ENCODE measurements at places on chromosomes 3 and 15.

DNA sequence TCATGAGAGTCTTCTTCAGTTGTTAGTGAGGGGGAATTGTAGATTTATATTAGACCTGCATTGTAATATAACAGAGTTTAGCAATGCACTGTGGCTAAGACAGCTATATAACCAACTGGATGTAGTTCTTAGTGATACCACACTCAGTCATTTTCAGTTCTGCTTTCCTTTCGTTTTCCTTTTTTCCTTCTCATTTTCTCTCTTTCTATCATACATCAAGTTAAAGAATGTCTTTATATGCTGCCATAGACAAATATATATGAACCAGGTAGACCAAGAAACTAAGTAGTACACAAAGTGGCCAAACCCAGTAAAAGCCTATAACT is 43.7 kb upstream of the CD47 start:
- no peak for DNase-seq

DNA sequence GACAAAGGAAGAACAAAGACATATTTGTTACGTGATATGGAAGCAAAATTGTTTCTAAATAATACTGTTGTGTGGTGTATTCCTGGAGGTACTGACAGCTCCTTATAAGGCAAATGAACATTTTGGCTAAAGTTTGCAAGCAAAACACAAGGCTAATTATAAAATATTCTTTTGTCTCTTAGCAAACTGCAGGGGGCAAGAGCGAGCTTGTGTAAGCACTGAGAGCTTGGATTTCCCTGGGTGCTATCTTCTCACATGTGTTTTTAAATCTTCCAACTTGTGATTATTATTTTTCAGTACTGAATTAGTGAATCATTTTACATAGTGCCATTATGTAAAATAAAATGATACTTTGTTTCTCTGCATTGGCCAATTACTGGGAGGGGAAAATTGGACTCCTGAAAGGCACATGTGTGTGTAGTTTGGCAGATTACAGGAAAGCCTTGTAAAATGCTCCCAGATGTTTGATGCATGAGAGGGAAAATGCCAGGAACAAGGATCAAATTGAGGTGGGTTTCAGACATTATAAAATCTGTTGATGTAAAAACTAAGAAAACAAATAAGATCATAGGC is 611.5 kb downstream of the AGBL1 start:
- DNase-seq, result no peak

DNA sequence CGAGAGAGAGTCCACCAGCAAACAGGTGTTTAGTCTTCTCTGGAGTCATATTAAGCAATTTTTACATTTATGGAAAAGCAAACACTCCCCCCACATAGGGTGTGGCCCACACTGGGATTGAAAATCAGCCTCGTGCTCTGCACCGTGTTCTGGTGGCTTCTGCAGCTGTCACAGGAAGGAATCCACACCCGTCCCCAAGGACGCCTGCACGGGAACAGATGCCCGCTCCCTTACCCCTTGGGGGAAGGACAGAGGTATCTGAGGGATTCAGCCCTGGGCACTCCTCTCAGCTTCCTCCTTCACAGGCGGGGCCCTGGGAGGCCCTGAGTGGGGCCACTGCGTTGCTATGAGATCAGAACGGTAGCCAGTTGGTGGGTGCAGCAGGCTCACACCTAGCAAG is 27.8 kb downstream of the LIPC start:
- no peak for DNase-seq

DNA sequence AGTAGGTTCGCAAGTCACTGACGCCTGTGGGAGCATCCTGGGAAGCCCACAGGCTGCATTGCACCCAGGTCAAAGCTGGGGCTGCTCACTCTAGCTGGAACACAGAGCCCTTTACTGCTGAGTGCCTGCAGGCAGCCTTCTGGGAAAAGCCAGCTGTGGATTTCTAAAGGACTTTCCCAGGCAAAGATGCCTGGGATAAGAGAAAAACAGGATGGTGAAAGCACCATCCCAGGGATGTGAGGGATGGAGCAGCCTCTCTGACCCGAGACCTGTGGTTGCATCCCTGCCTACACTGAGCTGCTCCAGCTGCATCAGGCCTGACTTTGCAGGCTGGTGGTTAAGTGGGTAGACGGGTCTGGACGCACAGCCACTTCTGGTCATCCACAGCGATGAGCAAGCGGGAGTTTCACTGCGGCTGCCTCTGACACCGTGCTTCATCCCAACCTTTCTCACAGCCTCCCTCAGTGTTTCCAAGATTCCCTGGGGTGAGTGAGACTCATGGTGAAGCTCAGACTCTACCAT is 52.5 kb upstream of the AMOTL2 start:
- DNase-seq, result no peak

GRCh38 chr3:81554388-81554787 is 207.1 kb downstream of the GBE1 start:
- no peak for DNase-seq

DNA sequence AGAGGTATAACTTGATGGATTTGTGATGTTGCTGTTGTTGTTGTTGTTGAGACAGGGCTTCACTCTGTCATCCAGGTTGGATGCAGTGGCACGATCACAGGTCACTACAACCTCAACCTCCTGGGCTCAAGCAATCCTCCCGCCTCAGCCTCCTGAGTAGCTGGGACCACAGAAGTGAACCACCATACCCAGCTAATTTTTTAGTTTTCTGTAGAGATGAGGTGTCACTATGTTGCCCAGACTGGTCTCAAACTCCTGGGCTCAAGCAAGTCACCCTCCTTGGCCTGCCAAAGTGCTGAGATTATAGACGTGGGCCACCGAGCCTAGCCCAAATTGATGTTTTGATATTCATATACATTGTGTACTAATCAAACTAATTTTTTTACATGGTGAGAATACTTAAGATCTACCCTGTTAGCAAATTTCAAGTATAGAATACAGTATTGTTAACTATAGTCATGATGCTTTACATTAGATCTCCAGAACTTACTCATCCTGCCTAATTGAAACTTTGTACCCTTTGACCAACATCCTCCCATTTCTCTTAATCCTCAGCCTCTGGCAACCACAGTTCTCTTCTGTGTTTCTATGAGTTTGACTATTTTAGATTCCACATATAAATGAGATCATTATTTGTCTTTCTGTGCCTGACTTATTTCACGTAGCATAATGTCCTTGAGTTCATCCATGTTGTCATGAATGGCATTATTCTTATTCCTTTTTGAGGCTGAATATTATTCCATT is 23.2 kb downstream of the LMCD1 start:
- DNase-seq, result no peak

DNA sequence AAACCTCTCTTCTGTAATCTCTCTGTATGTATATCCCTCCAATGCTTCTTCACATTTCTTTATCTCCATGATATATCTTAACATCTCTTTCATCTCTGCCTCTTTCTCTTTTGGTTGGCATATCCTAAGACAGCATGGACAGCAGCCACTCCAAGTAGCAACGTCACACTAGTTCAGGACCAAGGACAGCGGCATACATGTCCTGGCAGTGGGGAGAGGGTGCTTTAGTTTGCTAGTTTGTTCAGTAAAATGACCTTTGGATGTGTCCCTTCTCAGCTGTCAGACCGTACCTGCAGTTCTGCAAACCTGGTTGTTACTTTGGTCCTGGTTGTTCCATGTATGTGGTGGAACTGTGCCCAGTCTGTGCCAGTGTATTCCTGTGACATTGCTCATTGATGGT is 225.6 kb upstream of the ROPN1 start:
- no peak for DNase-seq

DNA sequence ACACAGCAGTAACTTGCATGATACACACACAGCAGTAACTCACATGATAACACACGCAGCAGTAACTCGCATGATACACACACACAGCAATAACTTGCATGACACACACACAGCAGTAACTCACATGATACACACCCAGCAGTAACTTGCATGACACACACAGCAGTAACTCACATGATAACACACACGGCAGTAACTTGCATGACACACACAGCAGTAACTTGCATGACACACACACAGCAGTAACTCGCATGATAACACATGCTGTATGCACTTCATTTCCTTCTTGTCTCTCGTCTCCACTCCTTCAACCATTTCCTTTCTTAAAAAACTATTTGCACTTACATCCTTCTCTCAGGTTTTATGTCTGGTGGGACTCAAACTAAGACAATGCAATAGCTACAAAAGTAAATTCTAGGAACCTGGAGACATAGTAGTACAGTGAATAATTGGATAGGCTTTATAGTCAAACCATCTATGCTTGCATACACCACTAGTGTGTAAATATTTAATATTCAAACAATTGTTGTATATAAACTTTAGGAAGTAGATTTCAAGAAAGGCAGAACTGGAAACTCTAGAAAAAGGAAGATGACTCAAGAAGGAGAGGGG is 130.8 kb downstream of the UACA start:
- no peak for DNase-seq

DNA sequence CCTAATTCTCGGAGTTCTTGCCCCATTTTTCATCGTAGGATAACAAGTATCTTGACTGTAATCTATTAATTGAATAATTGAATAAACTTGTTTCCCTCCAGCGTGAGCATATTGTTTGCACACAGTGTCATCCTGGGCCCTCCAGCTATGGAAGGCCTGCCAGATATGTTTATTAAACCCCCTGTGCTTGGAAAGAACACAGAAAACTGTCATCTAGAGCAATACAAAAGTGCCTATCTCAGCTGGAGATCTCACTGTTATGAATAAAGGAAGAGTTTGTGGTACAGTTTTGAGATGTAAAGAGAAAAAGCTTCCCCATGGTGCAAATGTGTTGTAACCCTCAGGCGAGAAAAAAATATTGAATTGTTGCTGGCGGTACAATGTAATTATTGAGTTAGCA is 405.9 kb downstream of the SOX2 start:
- DNase-seq, result no peak

- DNase-seq, result no peak
Observed at GRCh38 chr15:60912984-60913697, 316.0 kb downstream of the RORA start.

- no peak for DNase-seq
Observed at GRCh38 chr15:38651328-38652038, 86.9 kb upstream of the RASGRP1 start.

DNA sequence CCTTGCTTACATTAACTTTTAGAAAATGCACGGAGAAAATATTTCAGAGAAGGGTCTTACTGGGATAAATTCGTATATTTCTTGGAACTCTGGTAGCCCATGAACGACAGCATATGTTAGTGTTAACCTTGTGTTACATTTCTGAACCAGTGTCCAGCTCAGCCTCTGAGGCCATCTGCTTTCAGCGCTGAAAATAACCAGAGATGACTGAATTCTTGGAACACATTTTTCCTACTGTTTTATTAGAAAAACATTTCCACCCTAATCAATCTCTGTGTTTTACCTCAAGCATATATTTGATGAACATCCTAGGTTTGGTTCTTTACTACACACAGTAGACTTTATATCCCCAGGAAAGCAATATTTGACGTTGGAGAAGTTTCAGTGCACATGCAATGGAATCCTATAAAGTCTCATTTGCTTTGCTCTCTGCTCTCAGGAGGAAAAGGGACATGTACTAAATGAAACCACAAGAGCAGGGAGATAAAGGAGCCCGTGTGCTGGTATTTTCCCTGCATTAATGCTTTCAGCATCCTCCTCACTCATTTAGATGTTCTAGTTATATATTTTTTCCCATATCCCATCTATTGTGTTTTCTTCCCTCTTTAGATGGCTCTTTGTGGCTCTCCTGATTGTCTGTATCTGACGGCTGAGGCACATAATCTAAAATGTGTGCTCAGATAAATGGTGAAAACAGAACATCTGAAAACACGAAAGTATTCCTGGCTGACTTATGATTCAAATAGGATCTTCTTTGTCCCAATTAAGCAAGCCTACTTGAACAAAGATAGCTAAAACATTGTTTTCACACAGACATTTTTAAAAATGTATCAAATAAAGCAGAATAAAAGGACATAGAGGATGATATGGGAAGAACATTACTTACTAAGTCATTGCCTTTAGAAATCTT is 151.7 kb upstream of the KCNMB2 start:
- DNase-seq, result no peak

DNA sequence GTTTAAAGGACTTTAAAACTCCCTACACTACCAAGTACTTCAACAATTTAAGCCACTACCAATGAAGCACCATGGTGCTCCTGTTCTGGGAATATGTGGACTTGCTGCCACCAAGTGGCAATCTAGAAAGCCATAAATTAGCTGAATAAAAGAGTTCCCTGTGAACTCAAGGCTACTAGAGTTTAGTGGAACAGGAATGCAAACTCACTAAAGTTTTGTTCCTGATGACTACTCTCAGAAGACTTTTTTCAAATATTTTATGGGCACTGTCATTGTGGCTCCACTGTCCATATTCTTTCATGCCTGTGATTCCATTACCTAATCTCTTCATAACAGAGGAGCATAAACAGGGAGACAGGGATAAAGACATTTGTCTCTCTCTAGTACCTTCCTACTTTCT is 63.9 kb downstream of the TMCC1 start:
- DNase-seq, result no peak

DNA sequence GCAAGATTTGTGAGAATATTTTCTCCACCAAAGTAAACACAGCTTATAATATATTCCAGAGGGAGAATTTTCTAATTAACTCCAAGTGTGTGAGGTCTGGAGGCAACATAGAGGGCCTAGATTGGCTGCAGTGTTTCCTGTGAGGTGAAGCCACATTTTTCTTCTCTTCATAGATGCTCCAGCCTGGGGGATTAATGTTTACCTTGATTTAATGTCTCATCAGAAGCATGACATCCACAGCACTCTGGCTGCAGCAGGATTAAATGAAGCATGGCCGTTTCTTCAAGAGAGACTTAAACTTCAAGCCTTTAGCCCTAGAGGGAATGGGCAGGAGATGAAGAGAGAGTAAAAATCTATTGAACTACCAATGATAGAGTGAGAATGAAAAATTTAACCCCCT is 137.9 kb upstream of the ZBTB20 start:
- DNase-seq, result no peak

- no peak for DNase-seq
Observed at GRCh38 chr15:29740692-29741311, 81.5 kb downstream of the TJP1 start.

GRCh38 chr3:187167777-187168176 is 28.5 kb upstream of the RPL39L start:
- no peak for DNase-seq

DNA sequence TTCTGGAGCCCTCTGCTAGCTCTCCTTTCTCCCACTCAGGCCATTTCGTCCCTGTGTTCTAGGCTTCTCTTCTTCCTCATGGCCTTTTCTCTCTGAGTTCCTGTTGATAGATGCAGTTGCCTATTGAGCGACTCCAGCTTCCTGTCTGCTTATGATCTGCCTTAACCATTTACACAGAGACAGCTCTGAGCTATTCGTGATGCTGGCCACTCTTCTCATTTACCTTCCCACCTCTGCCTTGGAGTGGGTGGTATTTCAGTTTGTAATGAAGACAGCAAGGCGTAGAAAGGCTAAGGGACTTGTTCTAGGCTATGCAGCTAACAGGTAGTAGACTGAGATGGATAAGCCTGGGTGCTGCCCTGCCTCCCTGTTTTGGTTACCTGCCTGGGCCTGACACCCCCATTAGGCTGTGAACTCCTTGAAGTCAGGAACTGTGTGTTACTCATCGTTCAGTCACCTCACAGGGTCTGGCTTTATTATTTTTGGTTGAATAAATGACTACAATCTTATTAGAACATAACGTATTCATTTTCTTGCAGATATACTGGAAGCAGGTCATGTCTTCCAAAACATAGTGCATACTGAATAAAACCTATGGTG is 12.6 kb upstream of the ZBTB47 start:
- no peak for DNase-seq

Data from stimulated activated CD4-positive, alpha-beta T cell treated with anti-CD3 and anti-CD28 coated beads, Interleukin-1b, Interleukin-23, amount 100 ng/mL, for 1 hour (primary cell).